Thymus (tissue), 14 donors: ENCODE measurements at places on chromosomes 11 and 22. TPM values are rescaled to one million over a fixed set of nuclear protein-coding genes. Genes with fewer than 3 reads are reported as not detected.

The KRTAP5-2 gene
- not detected for total RNA-seq

The CHRDL2 gene
- total RNA-seq = not detected

The MPZL2 gene
- 18.1 TPM for total RNA-seq

The MYO18B gene
- total RNA-seq = 13.8 TPM

The SELENOO gene
- 17.4 TPM for total RNA-seq

The NCAM1 gene
- 0.47 TPM for total RNA-seq

The F2 gene
- 0.14 TPM for total RNA-seq

The TRIM34 gene
- total RNA-seq = 15.0 TPM

The CEP164 gene
- 12.0 TPM for total RNA-seq

The TEX54 gene
- total RNA-seq = not detected

The KIRREL3 gene
- total RNA-seq = 0.14 TPM

The UPK3A gene
- total RNA-seq = 0.47 TPM

The BRMS1 gene
- total RNA-seq = 43.1 TPM

The CCDC87 gene
- 0.14 TPM for total RNA-seq

The MS4A12 gene
- 0.05 TPM for total RNA-seq

The CST6 gene
- total RNA-seq = 0.66 TPM

The INPP5J gene
- 0.47 TPM for total RNA-seq

DNA sequence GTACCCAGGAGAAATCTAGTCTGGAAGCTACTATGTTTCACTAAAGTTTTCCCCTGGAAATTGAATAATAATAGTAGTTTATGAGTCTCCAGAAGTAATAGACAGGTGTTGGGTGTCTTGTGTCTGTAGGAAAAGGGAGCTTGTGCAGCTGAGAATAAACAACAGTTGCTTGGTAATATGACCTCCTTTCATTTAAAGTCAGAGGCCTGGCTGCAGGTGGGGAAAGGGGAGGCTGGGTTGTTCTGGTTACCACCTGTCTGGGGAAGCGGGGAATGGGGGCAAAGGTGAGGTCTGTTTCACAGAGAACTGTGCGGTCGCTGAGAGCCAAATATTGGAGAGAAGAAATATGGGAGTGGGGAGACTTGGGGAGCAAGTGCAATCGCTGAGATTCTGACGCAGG is 3.3 kb upstream of the GRAMD1B start:
- no peaks in the 10 kb centered on the region for H3K36me3 ChIP-seq
- peaks cover 53% of the 10 kb centered on the region for H3K4me1 ChIP-seq
- H3K27me3 ChIP-seq = no peaks in the 10 kb centered on the region
- DNase-seq = no peak
- H3K4me3 ChIP-seq = no peak overlapping the region

GRCh38 chr11:81207421-81208054 is 1526.1 kb downstream of the FAM181B start:
- no peak for DNase-seq
- H3K4me3 ChIP-seq = no peak overlapping the region
- H3K27me3 ChIP-seq = no peaks in the 10 kb centered on the region
- H3K36me3 ChIP-seq = no peaks in the 10 kb centered on the region
- no peak overlapping the region for H3K27ac ChIP-seq

DNA sequence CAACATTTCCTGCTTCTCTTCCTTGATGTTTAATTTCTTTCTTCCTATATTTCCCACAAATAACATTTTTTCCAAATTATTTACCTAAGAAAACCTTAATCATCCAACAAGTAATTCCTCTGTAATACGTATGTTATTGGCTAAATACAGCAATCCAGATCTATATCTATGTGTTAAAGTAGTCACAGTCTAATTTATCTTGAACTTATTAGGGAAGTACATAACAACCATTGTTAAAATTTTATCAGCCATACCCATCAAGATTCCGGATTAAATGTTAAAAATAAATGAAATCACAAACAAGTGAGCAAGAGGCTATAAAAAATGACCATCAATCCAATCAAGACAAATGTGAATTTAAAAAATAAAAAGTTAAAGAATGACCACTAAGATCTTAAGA is 36.5 kb downstream of the RRAS2 start:
- H3K27me3 ChIP-seq = no peaks in the 10 kb centered on the region
- H3K36me3 ChIP-seq = no peaks in the 10 kb centered on the region
- no peak overlapping the region for H3K4me3 ChIP-seq
- no peak overlapping the region for H3K27ac ChIP-seq
- no peak for DNase-seq
- H3K4me1 ChIP-seq = peaks cover 2% of the 10 kb centered on the region

DNA sequence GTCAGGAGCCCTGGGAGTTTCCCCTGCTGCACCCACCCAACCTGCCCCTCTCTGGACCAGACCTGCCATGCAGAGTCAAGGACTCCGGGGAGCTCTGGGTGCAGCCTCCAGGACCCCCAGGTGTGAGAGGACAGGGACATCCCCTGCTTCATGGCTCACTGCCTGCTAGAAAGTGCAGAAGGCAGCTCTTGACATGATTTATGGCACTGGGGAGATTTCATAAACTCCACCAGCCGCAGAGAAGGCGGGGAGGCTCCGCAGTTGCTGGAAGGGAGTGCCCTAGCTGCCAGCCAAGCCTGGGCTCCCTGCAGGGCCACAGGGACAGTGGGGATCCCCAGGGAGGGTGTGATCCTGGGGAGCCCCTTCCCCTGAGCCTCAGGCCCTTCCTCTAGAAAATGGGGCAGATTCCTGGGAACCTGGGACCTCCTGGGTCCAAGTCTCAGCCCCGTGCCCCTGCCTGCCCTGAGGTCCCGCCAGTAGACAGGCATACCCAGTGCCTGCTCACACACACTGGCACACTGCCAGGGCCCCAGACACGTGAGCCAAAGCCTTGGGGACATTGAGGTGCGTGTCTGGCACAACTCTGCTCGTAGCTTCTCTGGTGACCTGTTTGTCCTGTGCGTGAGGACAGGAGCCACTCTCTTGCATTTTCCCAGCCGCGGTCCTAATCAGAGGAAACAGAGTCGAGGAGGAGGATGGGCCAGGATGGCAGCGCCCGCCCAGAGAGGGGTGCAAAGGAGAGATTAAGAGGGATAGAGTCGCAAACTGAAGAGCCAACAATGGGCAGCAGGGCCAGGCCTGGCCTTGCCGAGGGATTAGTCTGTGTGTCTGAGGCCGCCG is 13.8 kb downstream of the CABP7 start:
- no peaks in the 10 kb centered on the region for H3K27me3 ChIP-seq
- peaks cover 42% of the 10 kb centered on the region for H3K36me3 ChIP-seq
- no peak overlapping the region for H3K27ac ChIP-seq
- no peak overlapping the region for H3K4me3 ChIP-seq

- no peak overlapping the region for H3K27ac ChIP-seq
- H3K4me1 ChIP-seq = no peaks in the 10 kb centered on the region
- H3K27me3 ChIP-seq = no peaks in the 10 kb centered on the region
Observed at GRCh38 chr11:15171956-15172355, 57.2 kb downstream of the INSC start.

DNA sequence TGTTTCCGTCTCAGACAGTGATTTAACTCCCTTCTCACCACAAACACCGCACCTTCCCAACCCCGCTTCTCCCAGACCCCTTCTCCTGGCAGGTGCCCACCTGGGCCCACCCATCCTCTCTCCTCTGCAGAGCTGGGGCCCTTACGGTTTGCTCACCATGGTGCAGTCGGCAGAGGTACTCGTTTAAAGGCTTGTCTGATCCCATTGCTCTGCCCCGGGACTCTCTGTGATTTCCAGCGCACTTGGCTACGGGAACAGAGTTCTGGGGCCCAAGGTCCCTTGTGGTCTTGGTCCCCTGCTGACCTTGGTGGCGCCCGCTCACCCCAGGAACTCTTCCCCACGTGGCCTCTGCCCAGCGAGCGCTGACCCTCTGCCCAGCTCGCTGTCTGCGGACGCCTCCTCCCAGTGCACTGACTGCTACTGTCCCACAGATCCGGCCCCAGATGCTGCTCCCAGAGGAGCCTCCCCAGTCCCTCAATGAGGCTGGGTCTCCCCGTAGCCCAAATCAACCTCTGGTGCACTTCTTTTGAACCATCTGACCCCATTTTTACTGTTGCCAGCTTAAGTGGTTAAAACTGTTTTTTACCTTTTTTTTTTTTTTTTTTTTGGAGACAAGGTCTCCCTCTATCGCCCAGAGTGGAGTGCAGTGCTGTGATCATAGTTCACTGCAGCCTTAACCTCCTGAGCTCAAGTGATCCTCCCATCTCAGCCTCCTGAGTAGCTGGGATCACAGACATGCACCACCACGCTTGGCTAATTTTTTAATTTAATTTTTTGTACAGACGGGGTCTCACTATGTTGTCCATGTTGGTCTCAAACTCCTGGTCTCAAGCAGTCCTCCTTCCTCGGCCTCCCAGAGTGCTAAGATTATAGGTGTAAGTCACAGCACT is 21.3 kb upstream of the CTSD start:
- no peak overlapping the region for H3K27ac ChIP-seq
- no peaks in the 10 kb centered on the region for H3K4me1 ChIP-seq
- H3K36me3 ChIP-seq = no peaks in the 10 kb centered on the region
- no peaks in the 10 kb centered on the region for H3K27me3 ChIP-seq

DNA sequence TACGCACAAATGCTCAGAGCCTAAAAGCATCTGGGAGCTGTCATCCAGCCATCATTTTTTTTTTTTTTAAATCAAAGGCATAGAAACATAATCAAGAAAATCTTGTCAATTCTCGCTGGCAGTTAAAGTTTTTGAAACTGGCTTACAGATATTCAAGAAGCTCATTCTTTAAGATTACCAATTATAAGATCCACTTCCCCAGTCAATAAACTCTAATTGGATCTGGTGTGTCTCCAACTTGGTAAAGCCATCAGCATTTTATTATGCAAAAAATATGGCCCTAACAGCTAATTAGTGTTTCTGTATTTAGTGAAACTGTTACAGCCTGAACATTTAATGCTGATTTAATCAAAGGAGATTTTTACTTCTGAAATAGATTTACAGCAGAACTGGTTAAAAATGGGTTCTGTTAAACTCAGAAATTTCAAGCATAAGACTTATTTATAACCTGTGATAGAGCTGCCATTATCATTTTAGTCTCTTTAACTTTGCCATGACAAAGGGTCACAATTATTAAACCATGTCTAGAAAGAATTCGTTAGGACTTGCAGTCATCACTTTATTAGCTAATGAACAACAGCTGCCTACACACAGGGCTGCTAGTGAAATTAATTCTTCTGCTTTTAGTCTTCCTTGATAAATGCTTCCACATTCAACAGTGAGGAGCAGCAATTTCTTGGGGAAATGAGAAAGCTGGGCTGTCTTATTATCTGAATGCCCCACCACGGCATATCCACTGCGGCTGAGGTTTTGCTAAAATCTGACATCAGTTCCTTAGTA is 176.4 kb upstream of the PITPNB start:
- H3K4me3 ChIP-seq = no peak overlapping the region
- DNase-seq = no peak
- H3K4me1 ChIP-seq = no peaks in the 10 kb centered on the region
- no peaks in the 10 kb centered on the region for H3K36me3 ChIP-seq

GRCh38 chr11:1205987-1206331 is 16.9 kb upstream of the MUC5B start:
- H3K27me3 ChIP-seq = peaks cover 7% of the 10 kb centered on the region
- H3K36me3 ChIP-seq = no peaks in the 10 kb centered on the region
- no peaks in the 10 kb centered on the region for H3K4me1 ChIP-seq
- no peak overlapping the region for H3K27ac ChIP-seq
- no peak overlapping the region for H3K4me3 ChIP-seq

GRCh38 chr22:46617207-46617985 is 2.8 kb upstream of the GRAMD4 start:
- peaks cover 37% of the 10 kb centered on the region for H3K4me1 ChIP-seq
- H3K27ac ChIP-seq = no peak overlapping the region
- H3K27me3 ChIP-seq = no peaks in the 10 kb centered on the region
- H3K36me3 ChIP-seq = no peaks in the 10 kb centered on the region
- no peak for DNase-seq

DNA sequence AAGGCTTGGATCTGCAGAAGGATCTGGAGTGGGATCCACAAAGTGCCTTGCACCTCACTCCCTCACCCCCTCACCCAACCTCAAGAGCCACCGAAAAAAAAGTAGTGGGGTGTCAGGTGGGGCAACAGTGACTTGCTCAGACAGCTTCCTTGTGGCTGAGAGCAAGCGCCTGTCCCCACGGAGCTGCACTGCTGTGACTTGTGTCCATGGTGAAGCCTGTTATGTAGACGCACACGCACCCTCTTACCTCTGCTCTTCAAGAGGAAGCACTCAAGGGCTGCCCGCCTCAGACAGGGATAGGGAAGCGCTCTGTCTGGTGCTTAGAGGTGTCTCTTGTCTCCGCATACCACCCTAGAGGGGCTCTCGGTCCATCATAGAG is 1.2 kb downstream of the DRD2 start:
- no peaks in the 10 kb centered on the region for H3K36me3 ChIP-seq
- peaks cover 33% of the 10 kb centered on the region for H3K27me3 ChIP-seq
- no peaks in the 10 kb centered on the region for H3K4me1 ChIP-seq
- H3K4me3 ChIP-seq = no peak overlapping the region
- no peak for DNase-seq

- peak overlapping the region; percentile 47 for H3K27ac ChIP-seq
- DNase-seq = peak; percentile 70
- H3K4me3 ChIP-seq = no peak overlapping the region
Observed at GRCh38 chr22:40116496-40117200, 61.1 kb upstream of the TNRC6B start.

DNA sequence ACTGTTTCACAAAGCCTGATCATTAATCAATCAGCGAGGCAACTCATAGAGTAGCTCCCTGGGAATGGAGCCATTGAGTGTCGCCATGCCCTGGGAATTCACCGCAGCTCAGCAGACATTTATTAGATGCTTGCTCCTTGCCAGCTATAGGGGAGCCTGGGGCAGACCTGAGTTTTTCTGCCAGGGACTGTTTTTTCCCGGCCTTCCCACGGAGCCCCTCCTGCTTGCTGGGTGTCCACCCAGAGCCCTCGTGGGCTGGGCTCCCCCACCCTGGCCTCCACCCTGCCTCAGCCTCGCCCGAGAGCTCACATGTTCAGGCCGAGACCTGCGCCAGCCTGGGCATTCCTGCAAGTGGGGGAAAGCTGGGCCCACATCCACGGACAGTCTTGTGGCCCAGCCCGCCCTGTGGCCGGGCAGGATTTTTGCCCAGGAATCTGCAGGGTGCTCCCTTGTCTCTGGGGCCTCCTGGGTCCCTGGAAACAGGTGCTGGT is 64.9 kb downstream of the SMIM38 start:
- DNase-seq = no peak
- H3K4me3 ChIP-seq = no peak overlapping the region
- H3K4me1 ChIP-seq = no peaks in the 10 kb centered on the region
- H3K27me3 ChIP-seq = no peaks in the 10 kb centered on the region

GRCh38 chr11:15114501-15115475 is at the start of gene INSC:
Gene INSC, plus strand, starts transcription at chr11:15114923. Its CDS starts 34,252 bp downstream, at chr11:15149175.
- no peak for DNase-seq
- no peak within 1 kb of the TSS for H3K4me3 ChIP-seq
- peaks cover 15% of the 10 kb centered on the region for H3K4me1 ChIP-seq
- no peaks in the 10 kb centered on the region for H3K36me3 ChIP-seq
